ENCODE measurements at places on chromosomes 3 and 15. TPM values are rescaled to one million over a fixed set of nuclear protein-coding genes. Genes with fewer than 3 reads are reported as not detected.

SERPINI2 gene
- total RNA-seq = not detected

ZNF660 gene
- 2.1 TPM for total RNA-seq

CPA3 gene
- total RNA-seq = not detected

TGM4 gene
- total RNA-seq = not detected

SEMA3G gene
- under 0.01 TPM for total RNA-seq

ARNT2 gene
- 7.0 TPM for total RNA-seq

MEX3B gene
- 6.1 TPM for total RNA-seq

ACAP2 gene
- total RNA-seq = 79.6 TPM

PLAAT1 gene
- total RNA-seq = not detected

PLSCR5 gene
- not detected for total RNA-seq

CP gene
- 1.1 TPM for total RNA-seq

FBXW12 gene
- not detected for total RNA-seq

WNT5A gene
- total RNA-seq = 4.4 TPM

C3orf18 gene
- 16.0 TPM for total RNA-seq

SEC22C gene
- 44.1 TPM for total RNA-seq

CRABP1 gene
- total RNA-seq = not detected

SCAANT1 gene
- not detected for total RNA-seq

PATL2 gene
- total RNA-seq = 0.43 TPM

ST8SIA2 gene
- total RNA-seq = not detected

PSTPIP1 gene
- not detected for total RNA-seq

RBP2 gene
- not detected for total RNA-seq

PGBD4 gene
- total RNA-seq = 1.8 TPM

SAMMSON gene
- total RNA-seq = not detected

KLHL6 gene
- total RNA-seq = under 0.01 TPM

TMEM207 gene
- total RNA-seq = not detected

MAP6D1 gene
- total RNA-seq = 0.57 TPM

CCRL2 gene
- total RNA-seq = 0.09 TPM

PP2D1 gene
- not detected for total RNA-seq

STX19 gene
- not detected for total RNA-seq

PRSS50 gene
- not detected for total RNA-seq

GOLGA6A gene
- total RNA-seq = not detected

GOLGA6L7 gene
- total RNA-seq = not detected

MINDY4B gene
- total RNA-seq = not detected

AADAC gene
- total RNA-seq = 11.3 TPM

PLCB2 gene
- total RNA-seq = under 0.01 TPM

SPESP1 gene
- total RNA-seq = 3.2 TPM

CCDC54 gene
- total RNA-seq = not detected

ADPRH gene
- 1.7 TPM for total RNA-seq
